Activated T-cell treated with anti-CD3 and anti-CD28 coated beads, Interleukin-2, amount 50 U/mL, for 72 hours (primary cell): ENCODE measurements at places on chromosomes 6 and 20. TPM values are rescaled to one million over a fixed set of nuclear protein-coding genes. Genes with fewer than 3 reads are reported as not detected.

HLA-DQA1 gene
- total RNA-seq, result 3.7 TPM

CGA gene
- total RNA-seq, result not detected

ANGPT4 gene
- not detected for total RNA-seq

DNA sequence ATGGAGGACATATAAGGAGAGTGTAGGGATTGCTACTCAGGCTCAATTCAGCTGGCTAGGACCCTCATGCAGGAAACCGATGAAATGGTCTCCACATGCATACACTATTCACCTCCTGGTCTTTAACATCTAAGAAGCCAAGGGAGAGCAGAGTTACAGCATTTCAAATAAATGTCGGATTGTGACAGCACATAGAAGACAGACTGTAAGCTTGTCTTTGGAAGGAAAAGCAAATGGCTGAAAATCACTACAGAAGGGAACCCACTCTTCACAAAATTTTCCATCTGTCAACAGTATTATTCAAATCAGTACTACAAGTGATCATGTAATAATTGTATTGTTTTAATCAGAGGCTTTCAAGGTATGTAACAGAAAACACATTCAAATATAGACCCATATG is 72.9 kb downstream of the ATG5 start:
- no peak overlapping the region for H3K27ac ChIP-seq
- no peaks in the 10 kb centered on the region for H3K27me3 ChIP-seq
- DNase-seq, result no peak
- H3K36me3 ChIP-seq, result no peaks in the 10 kb centered on the region
- H3K4me3 ChIP-seq, result no peak overlapping the region

DNA sequence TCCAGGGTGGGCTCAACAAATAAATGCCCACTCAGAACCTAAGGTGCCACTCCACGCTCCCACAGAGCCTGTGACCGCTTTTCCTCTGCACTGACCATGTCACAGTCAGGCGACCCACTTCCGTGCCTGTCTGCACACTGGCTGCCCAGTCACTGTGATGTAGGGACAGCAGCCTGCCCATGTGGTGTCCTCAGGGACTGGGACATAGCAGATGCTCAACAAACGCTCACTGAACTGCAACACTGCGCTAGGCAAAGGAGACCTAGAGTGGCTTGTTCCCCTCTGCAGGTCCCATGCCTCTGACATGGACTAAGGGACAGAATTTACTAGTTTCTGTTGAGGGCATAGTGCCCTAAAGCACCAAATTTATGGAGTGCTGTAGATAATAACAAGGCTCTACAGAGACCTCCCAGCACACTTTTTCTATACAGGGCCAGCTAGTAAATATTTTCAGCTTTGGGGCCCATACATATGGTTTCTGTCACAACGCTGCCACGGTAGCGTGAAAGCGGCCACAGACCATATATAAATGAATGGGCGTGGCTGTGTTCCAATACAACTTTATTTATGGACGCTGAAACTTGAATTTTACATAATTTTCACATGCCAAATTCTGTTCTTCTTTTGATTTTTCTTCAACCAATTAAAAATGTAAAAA is 57.8 kb upstream of the MRPS10 start:
- H3K27me3 ChIP-seq, result no peaks in the 10 kb centered on the region
- H3K36me3 ChIP-seq, result peaks cover 1% of the 10 kb centered on the region
- DNase-seq, result no peak
- H3K27ac ChIP-seq, result peak overlapping the region; percentile 69
- H3K4me1 ChIP-seq, result peaks cover 28% of the 10 kb centered on the region

GRCh38 chr6:12440981-12441380 is 150.8 kb downstream of the EDN1 start:
- H3K36me3 ChIP-seq, result no peaks in the 10 kb centered on the region
- DNase-seq, result no peak
- H3K4me1 ChIP-seq, result no peaks in the 10 kb centered on the region
- no peak overlapping the region for H3K27ac ChIP-seq
- H3K4me3 ChIP-seq, result no peak overlapping the region
- peaks cover 27% of the 10 kb centered on the region for H3K27me3 ChIP-seq

DNA sequence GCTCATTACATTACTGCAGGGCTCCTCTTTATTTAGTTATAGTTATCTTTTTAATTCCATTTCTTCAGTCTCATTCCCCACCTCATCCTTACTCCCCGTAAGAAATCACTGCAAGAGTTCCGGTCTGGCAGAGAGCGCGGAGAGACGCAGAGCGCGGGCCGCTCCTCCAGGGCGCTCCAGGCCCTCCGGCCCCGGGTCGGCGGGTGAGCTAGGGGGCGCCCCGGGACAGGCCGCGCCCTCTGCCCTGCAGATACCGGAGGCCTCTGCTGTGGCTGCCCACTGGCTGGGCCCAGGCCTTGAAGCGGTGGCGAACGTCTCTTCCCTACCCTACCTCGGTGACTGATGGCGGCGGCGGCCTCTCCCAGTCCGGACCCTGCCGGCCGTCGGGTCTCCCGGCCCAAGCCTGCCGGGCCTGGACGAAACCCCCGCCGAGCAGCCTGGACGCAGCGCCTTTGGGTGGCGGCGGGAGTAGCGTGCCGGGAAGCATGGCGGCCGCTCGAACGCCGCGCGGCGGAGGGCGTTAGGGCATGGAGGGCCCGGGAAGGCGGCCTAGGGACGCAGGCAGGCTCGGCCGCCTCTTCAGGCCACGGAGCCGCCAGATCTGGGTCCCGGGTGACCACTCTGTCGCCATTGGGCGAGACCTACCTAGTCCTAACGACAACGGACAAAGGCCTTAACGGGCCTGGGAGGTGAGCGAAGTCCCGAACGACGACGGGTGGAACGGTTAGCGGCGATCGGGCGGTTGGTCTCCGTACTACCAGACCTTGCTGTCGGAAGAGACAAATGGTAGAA is 16.4 kb upstream of the HMGN4 start:
- H3K4me1 ChIP-seq, result peaks cover 42% of the 10 kb centered on the region
- peak overlapping the region; percentile 97 for H3K27ac ChIP-seq
- peaks cover 4% of the 10 kb centered on the region for H3K36me3 ChIP-seq

DNA sequence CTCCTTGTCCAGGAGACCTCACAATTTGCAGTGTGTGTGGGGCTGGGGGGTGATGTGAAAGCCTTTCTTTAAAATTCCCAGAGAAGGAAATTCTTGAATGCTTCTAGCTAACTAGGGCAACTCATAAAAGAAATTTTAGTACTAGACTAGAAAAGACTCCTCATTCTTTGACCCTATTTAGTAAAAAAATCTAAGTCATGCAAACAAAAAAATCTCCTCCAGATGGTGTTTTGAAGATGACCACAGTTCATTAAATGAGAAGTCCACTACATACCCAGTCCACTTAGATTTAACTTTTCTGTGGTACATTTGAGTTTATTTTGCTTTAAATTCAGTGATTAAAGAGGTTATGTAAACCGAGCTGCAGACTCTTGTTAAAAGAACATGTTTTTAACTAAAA is 67.5 kb downstream of the NDUFAF5 start:
- H3K27me3 ChIP-seq, result peaks cover 16% of the 10 kb centered on the region
- no peak overlapping the region for H3K4me3 ChIP-seq
- H3K36me3 ChIP-seq, result no peaks in the 10 kb centered on the region
- DNase-seq, result no peak

GRCh38 chr6:40794586-40794985 is 207.4 kb upstream of the LRFN2 start:
- H3K27me3 ChIP-seq, result no peaks in the 10 kb centered on the region
- DNase-seq, result no peak
- peaks cover 20% of the 10 kb centered on the region for H3K4me1 ChIP-seq

DNA sequence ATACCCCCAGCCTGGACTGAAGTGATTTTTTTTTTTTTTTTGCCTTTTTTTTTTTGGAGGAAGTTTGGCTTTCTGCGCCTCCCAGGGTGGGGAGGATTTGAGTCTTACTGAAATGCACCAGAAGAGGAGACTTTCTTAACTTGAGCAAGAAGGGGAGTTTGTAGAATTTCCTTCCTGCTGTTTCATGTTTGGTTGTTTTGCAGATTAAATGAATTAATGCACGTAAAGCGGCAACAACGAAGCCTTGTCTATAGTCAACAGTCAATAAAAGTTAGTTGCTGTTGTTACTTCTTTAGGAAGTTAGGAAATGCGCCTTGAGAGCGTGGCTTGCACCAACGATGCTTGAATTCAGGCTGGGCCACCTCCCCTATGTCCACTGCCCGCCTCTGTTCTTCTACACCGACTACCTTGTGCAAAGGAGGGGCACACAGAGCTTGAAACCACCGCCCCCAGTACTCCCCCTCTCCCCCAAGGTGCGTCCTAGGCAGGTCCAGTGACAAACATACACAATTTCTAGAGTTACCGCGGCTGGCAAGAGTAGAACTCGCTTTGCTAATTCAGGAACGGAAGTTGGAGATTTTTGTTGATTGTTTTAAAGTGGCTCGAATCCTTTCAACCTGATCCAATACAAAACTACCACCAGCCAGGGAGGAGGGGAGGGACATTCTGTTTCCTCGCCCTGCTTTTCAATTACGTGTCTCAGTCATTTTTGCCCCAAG is 830 bp upstream of the CYP24A1 start:
- H3K4me1 ChIP-seq, result peaks cover 22% of the 10 kb centered on the region
- DNase-seq, result no peak
- H3K36me3 ChIP-seq, result no peaks in the 10 kb centered on the region
- H3K27me3 ChIP-seq, result peaks cover 56% of the 10 kb centered on the region

GRCh38 chr6:72238900-72239299 is 352.6 kb downstream of the RIMS1 start:
- no peaks in the 10 kb centered on the region for H3K4me1 ChIP-seq
- no peaks in the 10 kb centered on the region for H3K36me3 ChIP-seq
- DNase-seq, result no peak
- H3K27me3 ChIP-seq, result no peaks in the 10 kb centered on the region
- no peak overlapping the region for H3K27ac ChIP-seq
- no peak overlapping the region for H3K4me3 ChIP-seq

- H3K27ac ChIP-seq, result no peak overlapping the region
- H3K4me1 ChIP-seq, result peaks cover 5% of the 10 kb centered on the region
- no peak for DNase-seq
- H3K36me3 ChIP-seq, result peaks cover 5% of the 10 kb centered on the region
Observed at GRCh38 chr6:152142105-152142504, 334.6 kb downstream of the ESR1 start.

- H3K4me3 ChIP-seq, result no peak overlapping the region
- no peak for DNase-seq
- H3K4me1 ChIP-seq, result no peaks in the 10 kb centered on the region
- H3K36me3 ChIP-seq, result no peaks in the 10 kb centered on the region
- H3K27me3 ChIP-seq, result peaks cover 48% of the 10 kb centered on the region
Observed at GRCh38 chr6:27591699-27592480, 119.0 kb upstream of the ZNF184 start.

DNA sequence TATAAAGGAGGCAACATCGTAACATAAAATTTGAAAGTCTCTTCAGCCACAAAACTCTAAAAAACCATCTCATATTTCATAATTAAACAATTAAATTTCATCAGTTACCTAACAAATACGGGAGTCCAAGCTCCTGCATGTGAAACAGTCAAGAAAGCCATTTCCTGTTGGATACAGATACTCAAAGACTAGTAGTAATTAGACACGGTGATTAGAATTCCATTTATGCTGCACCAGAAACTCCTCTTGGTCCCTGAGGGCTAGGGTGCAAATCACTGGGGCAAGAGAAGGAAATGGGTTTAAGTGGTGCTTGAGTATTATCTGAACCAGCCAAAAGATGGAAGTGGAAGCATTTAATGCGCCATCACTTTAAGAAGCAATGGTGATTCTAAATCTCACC is 27.4 kb downstream of the TRAM2 start:
- H3K27ac ChIP-seq, result no peak overlapping the region
- DNase-seq, result no peak
- H3K4me3 ChIP-seq, result no peak overlapping the region
- peaks cover 22% of the 10 kb centered on the region for H3K4me1 ChIP-seq
- H3K27me3 ChIP-seq, result no peaks in the 10 kb centered on the region

- H3K27me3 ChIP-seq, result no peaks in the 10 kb centered on the region
- H3K27ac ChIP-seq, result no peak overlapping the region
- peaks cover 50% of the 10 kb centered on the region for H3K4me1 ChIP-seq
- no peaks in the 10 kb centered on the region for H3K36me3 ChIP-seq
- peak; percentile 27 for DNase-seq
Observed at GRCh38 chr6:45741437-45742171, 274.1 kb downstream of the CLIC5 start.

DNA sequence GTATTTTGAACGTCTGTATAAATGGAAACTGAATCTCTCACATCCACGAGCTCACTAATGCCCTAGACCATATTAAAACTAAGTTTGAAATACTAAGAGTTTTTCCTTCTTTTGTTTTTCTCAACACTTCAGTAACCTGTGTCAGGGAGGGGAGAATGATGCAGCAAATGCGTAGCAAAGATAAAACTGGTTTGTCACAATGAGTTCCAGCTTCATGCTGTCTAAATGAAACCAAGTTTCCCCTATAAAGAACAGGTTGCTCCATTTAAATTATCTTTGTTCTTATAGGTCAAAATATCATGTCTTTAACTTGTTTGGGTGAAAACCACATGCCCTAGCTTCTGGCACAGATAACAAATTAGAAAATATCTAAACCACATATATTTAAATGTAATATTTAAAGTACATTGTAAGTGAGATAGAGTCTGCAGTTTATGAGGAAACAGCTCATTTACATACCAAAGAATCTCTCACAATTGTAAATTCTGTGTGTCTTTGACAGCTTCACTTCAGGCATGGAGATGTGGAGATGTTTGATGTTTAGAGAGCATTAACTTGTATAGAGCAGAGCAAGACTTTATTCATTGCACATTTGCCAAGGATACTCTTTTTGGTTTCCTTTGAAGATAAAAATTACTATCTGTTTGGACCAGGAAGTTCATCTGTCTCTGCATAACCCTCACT is 7.3 kb downstream of the TRDN start:
- no peak for DNase-seq
- no peaks in the 10 kb centered on the region for H3K27me3 ChIP-seq
- no peak overlapping the region for H3K4me3 ChIP-seq
- H3K36me3 ChIP-seq, result no peaks in the 10 kb centered on the region
- H3K4me1 ChIP-seq, result no peaks in the 10 kb centered on the region

DNA sequence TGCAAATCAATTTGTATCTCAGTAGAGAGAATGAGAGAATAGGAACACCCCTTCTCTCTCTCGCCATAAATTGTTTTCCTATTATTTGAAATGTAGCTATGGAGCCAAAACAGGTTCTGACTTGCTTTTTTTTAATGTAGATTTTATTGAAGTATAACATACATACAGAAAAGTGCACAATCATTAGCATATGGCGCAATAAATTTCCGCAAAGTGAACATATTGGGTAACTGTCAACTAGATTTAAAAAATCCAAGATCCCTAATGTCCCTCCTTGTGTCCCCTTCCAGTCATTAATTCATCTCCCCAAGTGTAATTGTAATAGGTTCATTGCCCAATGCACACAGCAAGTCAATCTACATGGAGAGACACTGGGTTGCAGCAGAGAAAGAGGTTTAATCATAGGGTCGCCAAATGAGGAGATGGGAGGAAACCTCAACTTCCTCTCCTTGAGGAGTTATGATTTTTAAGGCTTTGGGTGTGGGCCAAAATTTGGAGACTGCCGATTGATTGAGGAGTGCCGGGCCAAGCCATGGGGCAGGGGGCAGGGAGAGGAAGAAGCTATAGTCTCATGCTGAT is 43.3 kb upstream of the TGM3 start:
- no peak overlapping the region for H3K4me3 ChIP-seq
- no peaks in the 10 kb centered on the region for H3K36me3 ChIP-seq
- H3K27me3 ChIP-seq, result peaks cover 10% of the 10 kb centered on the region
- H3K4me1 ChIP-seq, result no peaks in the 10 kb centered on the region
- DNase-seq, result no peak
